Astrocyte of the cerebellum (primary cell): ENCODE measurements at places on chromosomes 16 and 17.

DNA sequence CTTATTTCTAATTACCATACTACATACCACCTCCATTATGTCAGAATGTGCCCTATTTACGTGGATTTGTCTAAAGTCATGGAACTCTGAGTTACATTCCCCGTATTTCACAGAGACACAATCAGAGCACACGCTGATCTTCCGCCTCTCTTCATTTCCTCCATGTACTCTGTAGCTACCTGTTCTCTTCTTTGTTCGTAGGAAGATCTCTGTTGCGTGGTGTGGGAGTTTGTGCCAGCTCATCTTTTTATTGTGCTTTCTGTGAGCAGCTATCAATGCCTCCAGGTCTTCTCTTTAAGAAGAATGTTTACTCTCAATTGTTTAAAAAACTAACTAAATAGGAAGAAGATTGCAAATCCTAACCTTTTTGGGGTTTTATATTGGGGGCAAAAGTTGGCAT, 26.9 kb downstream of the NLRC5 start:
- DNase-seq: no peak

DNA sequence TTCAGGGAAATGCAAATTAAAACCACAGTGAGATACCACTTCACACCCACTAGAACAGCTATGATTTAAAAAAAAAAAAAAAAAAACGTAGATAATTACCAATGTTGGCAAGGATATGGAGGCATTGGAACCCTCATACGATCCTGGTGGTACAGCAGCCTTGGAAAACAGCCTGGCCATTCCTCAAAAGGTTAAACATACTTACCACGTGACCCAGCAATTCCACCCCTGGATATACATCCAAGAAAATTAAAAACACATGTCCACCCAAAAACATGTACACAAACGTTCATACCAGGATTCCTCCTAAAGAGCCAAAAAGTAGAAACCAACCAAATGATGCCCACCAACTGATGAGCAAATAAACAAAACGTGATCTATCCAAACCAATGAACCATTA, 68.1 kb downstream of the GAS7 start:
- no peak for DNase-seq

- no peak for DNase-seq
Observed at GRCh38 chr16:8622315-8622656, 788 bp downstream of the METTL22 start.

DNA sequence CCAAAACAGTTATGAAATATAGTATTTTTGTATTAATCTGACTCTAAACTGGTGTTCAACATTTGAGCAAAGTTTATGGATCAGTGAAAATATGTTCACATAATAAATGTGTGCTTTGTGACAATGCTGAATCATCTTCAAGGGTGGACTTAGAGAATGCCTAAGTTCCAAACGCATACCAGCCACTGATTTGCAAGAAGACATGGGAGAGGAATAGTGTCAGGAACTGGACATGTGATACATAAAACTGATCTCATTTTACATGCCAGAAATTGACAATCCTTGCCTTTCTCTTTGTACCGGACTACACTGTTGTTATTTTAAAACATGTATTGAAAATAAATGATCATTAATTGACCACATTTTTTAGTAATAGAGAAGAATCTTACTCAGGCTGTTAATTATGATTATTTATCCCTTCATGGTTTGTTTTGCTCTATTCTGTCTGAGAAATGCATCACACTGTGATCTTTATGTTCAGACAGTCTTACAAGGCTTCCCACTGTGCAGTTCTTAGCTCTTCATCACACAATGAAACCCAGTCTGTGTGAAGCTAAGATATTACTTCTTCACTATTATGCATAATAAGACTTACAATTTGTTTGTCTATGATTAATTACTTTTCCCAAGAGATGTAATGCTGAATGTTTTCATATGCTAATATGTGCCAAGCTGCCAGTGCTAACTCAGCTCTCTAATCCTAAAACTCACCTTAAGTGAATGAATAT, 1180.6 kb upstream of the CDH8 start:
- DNase-seq: no peak

DNA sequence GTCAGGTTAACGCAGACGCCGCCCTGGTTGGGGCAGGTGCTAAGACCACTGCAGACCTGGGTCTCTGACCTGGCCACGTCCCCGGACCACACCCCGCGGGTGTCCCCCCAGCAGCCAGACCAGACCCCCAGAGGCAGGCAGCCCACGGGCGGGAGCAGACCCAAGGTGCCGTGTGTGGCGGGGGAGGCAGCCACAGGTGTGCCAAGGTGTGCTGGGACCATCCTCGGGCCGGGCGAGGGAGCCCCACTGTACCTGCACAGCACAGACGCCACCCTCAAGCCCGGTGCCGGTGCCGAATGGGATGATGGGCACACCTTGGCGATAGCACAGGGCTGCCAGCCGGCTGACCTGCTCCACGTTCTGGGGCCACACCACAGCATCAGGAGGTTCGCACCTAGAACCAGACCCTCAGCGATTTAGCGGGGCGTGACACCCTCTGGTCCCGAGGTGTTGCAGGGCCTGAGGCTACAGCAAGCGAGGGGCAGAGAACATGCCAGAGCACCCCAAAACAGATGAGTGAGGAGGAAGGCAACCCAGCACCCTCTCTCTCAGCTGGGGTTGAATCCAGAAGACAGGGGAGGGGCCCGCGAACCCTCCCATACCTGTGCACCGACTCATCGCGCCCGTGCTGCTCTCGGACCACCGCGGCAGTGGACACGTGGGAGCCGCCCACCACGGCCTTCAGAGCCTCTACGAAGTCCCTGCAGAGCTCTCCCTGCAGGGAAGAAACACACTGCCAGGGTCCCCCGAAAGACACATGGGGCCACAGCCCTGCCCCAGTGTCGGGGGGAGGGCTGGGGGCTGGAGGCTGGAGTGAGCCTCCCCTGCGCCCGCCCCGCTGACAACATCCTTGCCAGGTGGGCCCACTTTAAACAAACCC, 1.4 kb downstream of the LDHD start:
- no peak for DNase-seq

DNA sequence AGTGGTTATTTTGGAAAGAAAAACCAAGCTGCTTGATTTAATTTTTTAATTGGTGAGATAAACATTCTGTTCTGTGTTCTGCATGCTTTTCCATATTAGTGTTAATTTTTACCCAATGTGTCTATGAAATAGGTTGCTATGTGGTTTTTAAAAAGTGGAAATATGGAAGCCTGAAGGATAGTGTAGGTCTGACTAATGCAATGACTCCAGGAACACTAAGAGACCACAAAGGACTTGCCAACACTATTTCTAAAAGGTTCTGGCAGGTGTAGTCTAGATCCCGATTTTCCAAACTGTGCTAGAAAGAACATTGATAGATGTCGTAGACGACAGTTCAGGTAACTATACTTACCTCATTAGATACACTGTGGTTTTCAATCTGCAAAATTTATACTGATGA, 877.4 kb upstream of the GOT2 start:
- no peak for DNase-seq

DNA sequence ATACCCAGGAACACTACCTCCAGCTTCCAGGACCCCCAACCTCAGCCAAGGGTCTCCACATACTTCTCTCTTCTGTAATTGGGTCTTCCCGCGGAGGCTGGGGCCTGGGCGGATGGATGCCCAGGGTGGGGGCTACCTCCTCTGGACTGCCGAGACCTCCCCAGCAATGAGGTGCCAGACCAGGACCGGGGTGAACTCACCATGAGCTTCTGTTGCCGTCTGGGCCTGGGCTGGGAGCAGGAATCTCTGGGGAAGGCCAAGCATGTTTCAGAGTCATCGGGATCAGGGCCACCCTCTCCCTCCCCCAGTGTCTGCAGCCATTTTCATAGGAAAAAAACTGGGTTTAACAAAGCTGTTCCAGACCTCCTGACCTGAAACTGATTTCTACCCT, 10.3 kb upstream of the BAHCC1 start:
- no peak for DNase-seq

DNA sequence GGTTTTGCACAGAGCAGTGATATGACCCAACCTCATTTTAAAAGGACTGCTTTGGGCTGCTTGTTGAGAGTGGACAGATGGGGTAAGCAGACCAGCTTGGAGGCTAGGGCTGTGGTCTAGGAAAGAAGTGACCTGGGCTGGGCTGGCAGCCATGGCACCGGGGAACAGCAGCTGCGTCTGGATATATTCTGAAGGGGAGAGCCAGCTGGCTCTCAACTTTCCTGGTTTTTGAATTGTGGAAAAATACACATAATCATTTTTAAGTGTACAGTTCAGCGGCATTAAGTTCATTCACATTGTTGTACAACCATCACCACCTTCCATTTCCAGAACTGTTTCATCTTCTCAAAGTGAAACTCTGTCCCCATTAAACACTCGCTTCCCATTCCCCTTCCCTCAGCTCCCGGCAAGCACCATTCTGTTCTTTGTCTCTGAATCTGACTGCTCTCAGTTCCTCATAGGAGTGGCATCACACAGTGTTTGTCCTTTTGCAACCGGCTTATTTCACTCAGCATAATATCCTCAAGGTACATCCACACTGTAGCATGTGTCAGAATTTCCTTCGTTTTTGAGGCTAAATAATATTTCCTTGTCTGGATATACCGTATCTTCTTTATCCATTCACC, 113.2 kb downstream of the SPECC1 start:
- no peak for DNase-seq
